A172 (cell line): ENCODE measurements at places on chromosomes 3 and 15.

DNA sequence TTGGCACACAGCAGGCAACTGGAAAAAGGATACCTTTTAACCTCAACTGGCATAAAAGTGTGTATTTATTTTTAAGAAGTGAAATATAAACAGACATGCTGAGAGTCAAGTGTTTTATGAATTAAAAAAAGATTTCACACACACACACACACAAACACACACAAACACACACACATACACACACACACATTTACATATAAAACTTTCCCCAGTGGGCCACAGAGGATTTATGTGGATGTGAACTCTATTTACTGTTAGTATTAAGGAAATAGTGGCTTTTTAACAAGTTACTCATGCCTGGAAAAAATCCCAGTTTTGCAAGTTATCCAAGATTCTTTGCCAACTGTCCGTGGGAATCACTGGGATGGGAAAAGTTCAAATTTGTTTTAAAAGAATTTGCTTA lies 725.9 kb upstream of the NR2F2 start:
- DNase-seq = peak; percentile 74

DNA sequence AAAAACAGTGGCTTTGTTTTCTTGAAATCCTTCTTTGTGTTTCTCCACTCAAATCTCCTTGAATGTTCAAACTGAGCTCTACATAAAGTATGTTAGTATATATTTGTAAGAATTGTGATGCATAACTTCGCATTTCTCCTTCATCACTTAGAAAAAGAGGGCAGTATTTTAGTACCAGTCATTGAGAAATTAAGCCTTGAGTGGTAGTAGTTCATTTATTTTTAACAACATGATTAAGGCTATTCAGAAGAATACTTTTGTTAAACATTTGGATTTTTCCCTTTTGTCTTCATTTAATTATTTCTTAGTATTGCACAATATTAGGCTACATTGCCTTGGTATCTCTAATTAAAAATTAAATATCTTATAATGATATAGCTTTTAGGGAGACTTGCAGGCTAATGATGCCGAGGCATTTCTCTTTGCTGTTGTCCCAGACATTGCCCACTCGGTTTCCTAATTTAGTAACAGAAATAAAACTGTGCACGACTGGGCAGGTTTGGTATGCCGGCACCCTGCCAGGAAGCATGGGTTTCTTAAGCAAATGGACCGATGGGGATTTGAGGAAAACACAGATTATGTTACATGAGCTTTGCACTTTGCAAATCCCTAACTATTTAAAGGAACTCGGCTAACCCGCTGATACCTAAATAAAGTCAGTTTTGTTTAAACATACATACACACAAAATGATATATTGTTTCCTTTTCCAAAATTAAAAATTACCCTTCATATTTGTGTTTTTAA lies 54.7 kb downstream of the LRRC28 start:
- DNase-seq = peak; percentile 51

DNA sequence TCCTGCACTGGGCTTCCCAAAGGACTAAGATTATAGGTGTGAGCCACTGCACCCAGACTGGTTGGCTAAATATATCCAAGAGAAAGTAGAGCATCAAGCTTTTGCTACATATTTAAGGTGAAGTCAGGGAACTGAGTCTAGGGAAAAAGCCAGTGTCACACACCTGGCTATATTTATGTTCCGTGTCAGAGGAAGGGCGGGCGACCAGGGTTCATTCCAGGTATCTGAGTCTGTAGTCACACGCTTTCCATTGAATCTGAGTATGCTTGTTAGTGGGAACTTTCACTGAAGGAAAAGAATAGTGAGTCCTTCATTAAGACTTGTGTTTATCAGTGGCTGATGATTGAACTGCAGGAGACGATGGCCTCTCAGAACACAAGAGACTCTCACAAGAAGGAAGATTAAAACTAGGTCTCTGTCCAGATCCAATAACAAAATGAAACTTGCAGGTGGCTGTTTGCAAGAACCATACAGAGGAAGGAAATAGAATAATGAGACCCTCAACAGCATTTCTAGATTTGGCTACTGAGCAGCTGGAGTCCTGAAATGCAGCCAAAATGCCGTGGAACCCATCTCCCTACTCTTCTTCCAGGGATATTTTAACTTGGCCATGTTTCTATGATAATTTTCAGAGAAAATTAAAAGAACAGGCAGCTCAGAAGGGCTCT lies 276.3 kb downstream of the THSD4 start:
- no peak for DNase-seq

- DNase-seq = no peak
Measured at GRCh38 chr15:69748131-69748530, 295.5 kb downstream of the RPLP1 start.

- DNase-seq = peak; percentile 74
Measured at GRCh38 chr3:192063570-192063969, 602.6 kb downstream of the PYDC2 start.

DNA sequence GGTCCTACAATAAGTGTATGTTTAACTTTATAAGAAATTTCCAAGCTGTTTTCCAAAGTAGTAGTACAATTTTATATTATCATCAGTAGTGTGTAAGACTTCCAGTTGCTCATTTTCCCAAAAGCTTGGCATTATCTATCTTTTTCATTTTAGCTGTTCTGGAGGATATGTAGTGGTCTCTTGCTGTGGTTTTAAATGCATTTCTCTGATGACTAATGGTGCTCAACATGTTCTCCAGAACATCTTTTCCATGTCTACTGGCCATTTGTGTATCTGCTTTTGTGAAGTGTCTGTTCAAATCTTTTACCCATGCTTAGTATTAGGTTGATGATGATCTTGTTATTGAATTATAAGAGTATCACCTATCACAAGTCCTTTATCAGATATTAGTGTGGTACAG lies 13.3 kb downstream of the BCL2A1 start:
- DNase-seq = no peak

- peak; percentile 58 for DNase-seq
Measured at GRCh38 chr3:124760601-124761000, 30.3 kb downstream of the UMPS start.
